Left ventricle myocardium superior (tissue), 1 donor: ENCODE measurements at places on chromosomes 1 and 21.

DNA sequence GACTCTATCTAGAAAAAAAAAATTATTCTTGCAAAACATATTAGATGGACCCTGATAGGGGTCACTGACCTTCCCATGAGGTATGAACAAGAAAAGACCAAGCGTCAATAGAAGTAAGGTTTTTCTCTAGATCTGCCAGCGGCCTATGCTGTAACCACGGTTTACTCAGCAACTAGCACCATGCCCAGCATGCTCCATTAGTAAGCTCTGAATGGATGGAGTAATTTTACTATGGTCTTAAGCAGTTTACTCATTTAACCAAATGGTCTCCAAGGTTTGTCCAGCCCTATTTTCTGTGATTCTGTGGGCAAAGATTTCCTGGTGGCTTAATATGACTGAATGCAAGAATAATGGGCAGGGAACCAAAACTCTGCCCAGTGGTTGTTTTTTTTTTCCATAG lies 113.9 kb downstream of the ADSS2 start:
- no peak for DNase-seq

DNA sequence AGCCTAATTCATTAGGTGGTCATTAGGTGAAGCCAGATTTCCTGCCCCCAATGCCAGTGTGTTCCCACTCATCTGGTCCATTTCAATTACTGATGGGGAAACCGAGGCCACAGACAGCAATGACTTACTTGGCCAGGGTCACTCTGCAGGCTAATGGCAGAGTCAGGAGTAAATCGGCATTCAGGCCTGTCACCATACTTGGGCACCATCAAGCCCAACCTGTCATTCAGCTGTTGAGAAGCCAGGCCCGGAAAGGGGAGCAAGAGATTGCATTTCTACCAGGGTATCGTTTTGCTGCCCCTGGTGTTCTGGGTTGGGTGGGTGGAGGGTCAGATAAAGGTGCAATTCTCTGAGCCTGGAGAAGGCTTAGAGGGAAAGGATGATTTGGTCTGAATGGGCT lies 8.0 kb upstream of the TMEM61 start:
- no peak for DNase-seq

- DNase-seq, result peak; percentile 66
Measured at GRCh38 chr1:157490467-157491165, 61.7 kb downstream of the FCRL5 start.

DNA sequence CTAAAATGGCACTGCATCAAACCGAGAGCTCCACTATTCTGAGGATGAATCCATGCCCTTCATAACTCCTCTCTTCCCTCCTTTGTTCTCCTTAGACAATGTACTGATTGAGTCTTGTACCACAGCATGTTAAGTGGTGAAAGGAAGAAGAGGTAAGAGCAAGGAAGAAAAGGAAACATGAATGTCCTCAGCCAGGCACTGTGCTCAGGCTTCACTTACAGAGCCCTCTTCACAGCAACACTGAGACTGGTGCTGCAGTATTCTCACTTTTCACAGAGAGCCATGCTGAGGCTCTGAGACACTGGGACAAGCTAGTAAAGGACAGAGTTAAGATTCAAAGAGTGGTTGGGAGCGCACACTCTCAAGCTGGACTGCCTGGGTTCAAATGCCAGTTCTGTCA lies 143.5 kb downstream of the AKT3 start:
- DNase-seq, result no peak

DNA sequence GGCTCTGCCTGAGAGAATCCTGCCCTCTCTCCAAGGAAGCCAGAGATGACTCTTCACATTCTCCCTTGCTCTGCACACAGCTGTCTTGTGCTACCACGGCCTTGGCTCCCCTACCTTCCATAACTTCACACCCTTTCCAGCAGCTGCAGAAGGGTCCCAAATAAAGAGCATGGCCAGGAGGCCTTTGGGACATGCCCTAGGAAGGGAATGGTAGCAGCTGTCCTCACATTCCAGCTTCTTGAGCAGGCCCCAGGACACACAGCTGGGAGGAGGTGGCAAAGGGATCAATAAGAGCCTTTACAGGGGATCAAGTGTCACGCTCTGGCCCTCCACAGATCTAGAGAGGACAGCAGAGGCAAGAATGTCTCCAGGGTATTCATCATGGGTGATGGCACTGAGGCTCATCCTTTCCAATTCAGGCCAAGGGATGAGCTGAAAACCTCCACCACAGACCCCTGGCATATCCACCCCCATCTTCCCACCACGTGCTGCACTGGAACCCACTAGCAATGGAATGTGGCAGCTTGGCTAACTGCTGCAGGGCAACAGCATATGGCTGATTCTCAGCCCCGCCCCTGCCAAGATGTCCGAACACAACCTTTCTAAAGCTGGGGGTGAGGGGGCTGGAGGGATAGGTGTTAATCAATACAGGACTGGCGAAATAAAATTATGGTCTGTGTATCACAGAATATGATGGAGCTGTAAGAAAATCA lies 17.8 kb upstream of the RAB29 start:
- no peak for DNase-seq

DNA sequence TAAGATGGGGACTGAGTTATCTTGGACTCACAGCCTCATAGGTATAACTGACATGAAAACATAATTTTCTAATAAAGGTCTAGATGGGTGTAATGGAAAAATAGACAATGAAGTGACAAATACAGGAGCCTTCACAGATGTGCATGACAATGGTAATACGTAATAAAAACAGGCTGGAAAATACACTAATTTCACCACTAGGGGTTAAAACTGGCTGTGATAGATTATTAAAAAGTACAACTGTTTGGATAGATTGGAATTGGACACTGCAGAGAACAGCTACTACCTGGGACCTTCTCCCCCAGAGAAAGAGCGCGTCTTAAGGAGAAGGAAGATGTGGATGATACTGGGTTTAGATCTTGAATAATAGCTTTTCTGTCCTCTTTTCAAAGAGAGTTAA lies 9.8 kb downstream of the KAZN start:
- no peak for DNase-seq

DNA sequence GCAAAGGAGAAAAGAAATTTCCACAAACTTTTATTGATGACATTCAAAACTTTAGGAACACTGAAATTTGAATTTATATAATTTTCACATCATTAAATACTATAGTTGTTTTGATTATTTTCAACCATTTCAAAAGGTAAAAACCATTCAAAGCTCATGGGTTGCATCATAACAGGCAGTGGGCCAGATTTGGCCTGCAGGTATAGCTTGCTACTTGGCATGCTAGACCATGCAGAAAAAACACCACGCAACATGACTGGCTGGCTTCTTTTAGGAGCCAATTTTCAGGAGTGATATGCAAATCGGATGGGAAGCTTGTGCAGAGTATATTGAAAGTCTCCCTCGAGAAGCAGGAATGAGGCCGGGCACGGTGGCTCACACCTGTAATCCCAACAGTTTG lies 144.8 kb downstream of the GLUL start:
- no peak for DNase-seq

- no peak for DNase-seq
Measured at GRCh38 chr1:40096646-40096976, 441 bp downstream of the PPT1 start.

GRCh38 chr1:243391355-243391754 lies 135.5 kb downstream of the SDCCAG8 start:
- DNase-seq, result no peak

DNA sequence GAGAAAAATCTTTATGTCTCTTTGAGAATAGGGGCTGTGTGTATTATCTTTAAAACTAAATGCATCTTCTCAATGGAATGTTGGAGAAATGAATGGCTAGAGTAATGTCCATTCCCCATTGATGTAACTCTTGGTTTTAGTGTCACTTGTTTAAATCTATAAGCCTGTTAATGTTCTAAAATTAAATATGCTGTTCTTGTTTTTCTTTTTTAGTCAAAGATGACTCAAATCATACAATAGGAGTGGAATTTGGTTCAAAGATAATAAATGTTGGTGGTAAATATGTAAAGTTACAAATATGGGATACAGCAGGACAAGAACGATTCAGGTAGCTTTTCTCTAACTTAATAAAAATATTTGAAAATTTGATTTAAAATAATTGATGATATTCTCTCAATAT lies 17.6 kb downstream of the RAB4A start:
- DNase-seq, result no peak

DNA sequence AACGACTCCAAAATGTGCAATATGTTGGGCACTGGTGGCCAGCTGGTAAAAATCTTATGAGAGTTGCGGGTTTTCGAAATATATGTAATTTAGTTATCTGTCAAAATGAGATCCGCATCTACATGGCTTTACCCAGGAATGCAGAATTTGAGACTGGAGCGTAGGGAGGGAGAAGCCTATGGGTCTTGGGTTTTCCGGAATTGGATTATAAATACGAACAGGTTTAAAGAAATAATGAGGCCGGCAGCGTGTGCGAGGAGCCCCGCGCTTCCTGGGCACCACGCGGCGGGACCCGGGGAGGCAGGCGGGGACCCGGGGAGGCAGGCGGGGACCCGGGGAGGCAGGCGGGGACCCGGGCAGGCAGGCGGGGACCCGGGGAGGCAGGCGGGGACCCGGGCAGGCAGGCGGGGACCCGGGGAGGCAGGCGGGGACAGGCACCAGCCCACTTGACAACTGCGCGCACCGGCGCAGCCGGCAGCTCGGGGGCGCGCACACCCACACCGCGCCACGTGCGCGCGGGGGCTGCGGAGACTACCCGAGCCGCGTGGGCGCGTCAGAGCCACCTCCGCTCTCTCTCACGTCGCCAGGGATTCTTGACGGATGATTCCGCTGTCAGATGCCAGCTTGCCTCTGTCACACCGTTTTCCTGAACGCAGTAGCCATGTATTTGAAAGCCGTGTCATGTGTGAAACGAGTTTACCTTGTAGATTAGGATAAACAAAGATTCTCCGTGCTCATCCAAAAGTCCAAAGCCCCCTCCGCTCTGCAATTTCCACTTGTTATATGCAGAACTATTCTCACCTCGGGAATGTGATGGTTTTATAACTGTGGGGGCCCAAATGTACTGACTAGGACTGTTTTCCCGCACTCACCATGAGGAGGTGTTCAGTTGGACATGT lies 54.3 kb upstream of the HNRNPU start:
- DNase-seq, result peak; percentile 74

DNA sequence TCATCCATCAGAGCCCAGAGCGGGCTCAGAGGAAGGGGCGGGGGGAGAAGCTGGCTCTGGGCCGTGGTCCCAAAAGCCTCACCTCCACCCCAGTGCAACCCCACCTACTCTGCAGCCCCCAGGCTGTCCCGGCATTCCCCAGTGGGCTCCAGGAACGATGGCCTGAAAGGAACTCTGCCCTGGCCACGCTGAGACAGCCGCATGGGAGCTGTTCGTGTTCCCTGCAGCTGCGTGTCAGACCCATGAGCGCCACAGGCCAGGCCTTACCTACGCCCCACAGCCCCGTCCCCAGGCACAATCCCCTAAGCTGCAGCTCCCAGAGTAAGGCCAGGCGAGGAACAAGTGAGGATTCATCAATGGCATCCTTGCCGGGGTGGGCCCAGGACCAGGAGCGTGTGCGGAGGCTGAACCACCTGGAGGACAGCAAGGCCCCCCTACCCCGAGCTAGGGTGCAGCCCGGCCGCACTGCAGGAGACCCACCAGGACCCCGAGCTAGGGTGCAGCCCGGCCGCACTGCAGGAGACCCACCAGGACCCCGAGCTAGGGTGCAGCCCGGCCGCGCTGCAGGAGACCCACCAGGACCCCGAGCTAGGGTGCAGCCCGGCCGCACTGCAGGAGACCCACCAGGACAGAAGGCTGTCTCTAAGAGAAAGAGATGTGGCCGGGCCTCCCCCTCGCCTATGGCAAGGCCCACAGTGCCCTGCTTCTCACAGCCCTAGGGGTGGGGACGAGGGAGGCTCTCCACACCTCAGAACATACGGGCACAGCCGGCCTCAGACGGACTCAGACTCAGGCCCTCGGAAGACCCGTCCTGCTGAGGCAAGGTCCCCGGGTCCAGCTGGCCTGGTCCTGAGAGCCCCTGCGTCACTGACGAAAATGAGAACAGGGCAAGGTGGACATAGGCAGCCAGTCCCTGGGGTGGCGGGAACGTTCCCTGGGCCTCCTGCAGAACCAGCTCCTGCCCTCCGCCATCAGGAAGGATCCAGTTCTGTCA lies 26.5 kb upstream of the ARHGEF16 start:
- no peak for DNase-seq

DNA sequence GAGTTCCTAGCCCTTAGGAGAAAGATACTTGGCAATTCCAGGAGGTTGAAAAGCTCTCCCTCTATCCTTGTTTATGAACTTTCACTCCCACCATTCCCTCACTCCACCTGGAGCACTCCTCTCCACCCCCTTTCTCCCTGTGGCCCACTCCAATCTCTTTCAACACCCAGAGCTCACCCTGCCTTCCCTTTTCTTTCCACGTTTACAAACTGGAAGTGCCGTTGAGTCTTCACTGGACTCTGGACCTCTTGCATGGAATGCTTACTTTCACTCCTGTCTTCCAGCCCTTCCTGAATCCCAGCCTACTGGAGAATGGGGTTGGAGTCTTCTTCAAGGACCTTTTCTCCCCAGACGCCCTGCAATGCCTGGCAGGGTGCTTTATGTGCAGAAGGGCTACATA lies 198.5 kb downstream of the RHOU start:
- no peak for DNase-seq

GRCh38 chr1:39895731-39896480 lies 5.8 kb downstream of the MYCL start:
- no peak for DNase-seq

- no peak for DNase-seq
Measured at GRCh38 chr1:2867861-2868260, 66.4 kb upstream of the TTC34 start.

DNA sequence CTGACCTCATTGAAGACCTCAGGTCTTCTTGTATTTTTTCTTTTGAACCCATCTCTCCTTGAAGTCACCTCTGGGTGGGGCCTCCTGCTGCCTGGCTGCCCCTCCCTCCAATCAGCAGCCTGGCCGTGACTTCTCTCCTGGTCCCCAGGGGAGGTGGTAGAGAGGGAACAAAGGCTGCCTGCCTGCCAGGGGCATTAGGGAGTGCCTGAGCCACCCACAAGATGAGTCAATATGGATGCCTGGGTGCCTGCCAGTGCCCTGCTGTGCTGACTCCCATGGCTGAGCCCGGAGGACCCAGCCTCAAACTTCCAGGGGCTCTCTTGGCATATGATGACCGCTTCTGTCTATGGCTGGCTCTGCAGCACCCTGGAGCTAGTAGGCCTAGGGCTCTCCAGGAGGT lies 5.3 kb upstream of the CDCP2 start:
- DNase-seq, result no peak

- DNase-seq, result no peak
Measured at GRCh38 chr1:214002472-214002871, 14.7 kb downstream of the PROX1 start.

DNA sequence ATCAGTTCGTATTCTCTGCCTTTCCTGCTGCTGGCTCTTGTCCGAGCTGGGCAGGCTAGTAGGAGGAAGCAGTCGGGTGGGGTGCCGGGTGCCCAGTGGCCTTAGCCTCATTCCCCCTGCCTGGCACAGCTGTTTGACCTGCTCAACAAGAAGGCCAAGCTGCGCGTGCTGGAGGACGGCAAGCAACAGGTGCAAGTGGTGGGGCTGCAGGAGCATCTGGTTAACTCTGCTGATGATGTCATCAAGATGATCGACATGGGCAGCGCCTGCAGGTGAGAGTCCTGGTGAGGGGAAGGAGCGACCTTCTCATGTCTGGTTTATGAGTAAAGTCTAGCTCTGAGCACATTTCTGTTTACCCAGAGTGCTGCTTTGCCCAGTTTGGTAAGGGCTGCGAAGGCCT lies 16.3 kb upstream of the RPS8 start:
- DNase-seq, result no peak

- DNase-seq, result no peak
Measured at GRCh38 chr1:69940816-69941215, 264.6 kb downstream of the LRRC40 start.
